ENCODE measurements at places on chromosomes 11 and 22. TPM values are rescaled to one million over a fixed set of nuclear protein-coding genes. Genes with fewer than 3 reads are reported as not detected.

Gene ZC3H7B
- 101 TPM for total RNA-seq

Gene UBTFL1
- total RNA-seq: not detected

Gene C22orf31
- not detected for total RNA-seq

Gene SNAP29
- 26.2 TPM for total RNA-seq
